ENCODE measurements at places on chromosomes 2 and 18. TPM values are rescaled to one million over a fixed set of nuclear protein-coding genes. Genes with fewer than 3 reads are reported as not detected.
A peak's percentile ranks its signal among the peaks of the same experiment; 100 is the strongest.

GRCh38 chr2:20652141-20652540 is 1.2 kb upstream of the HS1BP3 start:
- H3K27me3 ChIP-seq, result peaks cover 21% of the 10 kb centered on the region
- H3K27ac ChIP-seq, result no peak overlapping the region
- peak overlapping the region; percentile 86 for H3K4me3 ChIP-seq
- peaks cover 45% of the 10 kb centered on the region for H3K4me1 ChIP-seq
- peaks cover 17% of the 10 kb centered on the region for H3K36me3 ChIP-seq
- DNase-seq, result no peak

DNA sequence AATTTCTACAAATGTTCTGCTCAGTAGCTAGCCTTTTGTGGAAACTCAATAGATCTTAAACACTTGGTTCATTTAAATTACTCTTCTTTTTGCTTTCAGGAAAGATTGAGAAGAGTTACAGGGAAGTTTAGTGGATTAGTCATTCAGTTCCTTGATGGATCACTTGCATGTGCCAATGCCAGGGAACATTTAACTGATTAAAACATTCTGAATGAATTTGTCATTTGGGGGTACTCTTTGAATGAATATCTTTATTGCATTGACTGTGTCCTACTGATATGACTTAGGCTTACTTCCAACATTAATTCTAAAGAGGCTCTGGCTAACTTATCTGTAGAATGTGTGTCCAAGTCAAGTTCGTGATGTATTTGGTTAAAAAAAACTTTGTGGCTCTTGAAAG is 199.8 kb downstream of the PLCL1 start:
- no peaks in the 10 kb centered on the region for H3K4me1 ChIP-seq
- H3K36me3 ChIP-seq, result no peaks in the 10 kb centered on the region
- H3K4me3 ChIP-seq, result no peak overlapping the region
- no peaks in the 10 kb centered on the region for H3K27me3 ChIP-seq
- H3K27ac ChIP-seq, result no peak overlapping the region
- DNase-seq, result no peak

- peak overlapping the region; percentile 14 for H3K27ac ChIP-seq
- H3K27me3 ChIP-seq, result no peaks in the 10 kb centered on the region
- no peaks in the 10 kb centered on the region for H3K36me3 ChIP-seq
- H3K4me1 ChIP-seq, result peaks cover 14% of the 10 kb centered on the region
Measured at GRCh38 chr2:122100756-122101155, 345.3 kb downstream of the TSN start.

- H3K36me3 ChIP-seq, result no peaks in the 10 kb centered on the region
- DNase-seq, result no peak
- peaks cover 1% of the 10 kb centered on the region for H3K27me3 ChIP-seq
- peaks cover 5% of the 10 kb centered on the region for H3K4me1 ChIP-seq
Measured at GRCh38 chr2:54047091-54047490, 68.3 kb upstream of the ACYP2 start.

DNA sequence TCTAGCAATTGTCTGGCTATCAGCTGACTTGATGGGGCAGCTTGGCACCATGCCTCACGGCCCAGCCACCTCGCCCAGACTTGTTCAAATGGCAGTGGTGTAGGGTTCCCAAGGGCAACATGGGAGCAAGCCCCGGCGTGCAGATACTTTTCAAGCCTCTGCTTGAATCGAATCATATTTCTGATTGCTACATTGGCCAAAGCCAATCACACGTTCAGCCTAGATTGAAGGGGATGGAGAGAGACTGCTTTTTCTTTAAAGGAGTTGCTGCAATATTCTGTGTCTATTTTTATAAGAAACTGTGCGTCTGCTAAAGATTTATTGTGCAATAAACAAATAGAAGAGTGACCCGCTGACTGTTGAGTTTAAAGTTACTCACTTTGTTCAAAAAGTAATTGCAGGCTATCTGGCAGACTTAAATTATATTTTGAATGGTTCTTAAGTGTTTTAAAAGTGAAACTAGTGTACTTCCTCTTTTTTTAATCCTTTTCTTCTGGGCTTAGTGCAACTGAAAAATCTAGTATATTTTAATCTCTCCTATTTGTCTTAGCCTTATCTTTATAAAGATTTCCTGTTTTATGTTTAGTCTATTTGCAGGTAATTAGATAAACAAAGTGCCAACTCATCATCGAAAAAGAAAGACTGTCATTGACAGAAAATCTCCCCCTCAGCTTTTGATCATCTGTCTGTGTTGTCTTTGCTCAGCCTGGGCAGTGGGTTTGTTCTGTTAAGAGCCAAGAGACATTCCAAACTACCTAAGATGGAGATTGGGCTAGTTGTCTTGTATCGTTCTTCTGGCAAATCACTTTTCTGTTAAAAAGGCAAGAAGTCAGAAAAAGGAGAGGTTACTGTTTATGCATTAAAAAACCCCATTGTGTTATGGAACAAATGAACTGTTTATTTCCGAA is 156.1 kb downstream of the TPGS2 start:
- no peak overlapping the region for H3K4me3 ChIP-seq
- H3K27ac ChIP-seq, result no peak overlapping the region
- DNase-seq, result no peak
- no peaks in the 10 kb centered on the region for H3K36me3 ChIP-seq
- H3K4me1 ChIP-seq, result no peaks in the 10 kb centered on the region

DNA sequence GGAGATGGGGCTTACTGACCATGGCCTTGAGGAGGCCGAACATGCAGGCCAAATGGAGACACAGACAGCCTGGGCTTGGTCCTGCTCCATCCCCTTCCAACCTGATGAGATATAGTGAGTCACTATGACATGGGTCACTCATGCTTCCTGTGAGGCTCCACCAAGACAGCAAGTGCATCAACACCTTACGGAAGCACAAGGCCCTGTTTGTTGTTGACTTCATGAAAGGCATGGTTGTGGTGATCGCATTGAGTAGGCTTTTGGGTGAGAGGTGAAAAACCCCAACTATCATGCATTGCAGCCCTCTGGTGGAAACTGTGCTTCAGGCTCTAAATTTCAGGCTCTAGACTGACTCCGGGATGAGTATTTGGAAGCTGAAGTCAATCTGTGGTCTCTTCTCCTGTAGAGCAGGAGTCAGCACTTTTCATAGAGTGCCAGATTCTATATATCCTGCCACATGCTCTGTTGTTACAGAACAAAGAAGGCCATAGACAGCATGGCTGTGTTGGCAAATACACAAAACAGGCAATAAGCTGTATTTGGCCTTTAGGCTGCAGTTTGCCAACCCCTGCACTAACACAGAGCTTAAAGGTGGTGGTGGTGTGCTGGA is 10.1 kb downstream of the IL37 start:
- H3K4me3 ChIP-seq, result no peak overlapping the region
- peaks cover 2% of the 10 kb centered on the region for H3K27me3 ChIP-seq
- peaks cover 4% of the 10 kb centered on the region for H3K36me3 ChIP-seq
- no peak for DNase-seq
- no peak overlapping the region for H3K27ac ChIP-seq

GRCh38 chr2:64015898-64016297 is 3.3 kb downstream of the VPS54 start:
- peaks cover 14% of the 10 kb centered on the region for H3K27me3 ChIP-seq
- peaks cover 10% of the 10 kb centered on the region for H3K36me3 ChIP-seq
- H3K4me1 ChIP-seq, result peaks cover 29% of the 10 kb centered on the region
- H3K4me3 ChIP-seq, result no peak overlapping the region
- no peak for DNase-seq

- H3K4me3 ChIP-seq, result no peak overlapping the region
- H3K27ac ChIP-seq, result no peak overlapping the region
- H3K36me3 ChIP-seq, result no peaks in the 10 kb centered on the region
- peaks cover 2% of the 10 kb centered on the region for H3K27me3 ChIP-seq
- DNase-seq, result no peak
- peaks cover 4% of the 10 kb centered on the region for H3K4me1 ChIP-seq
Measured at GRCh38 chr2:97851172-97851571, 137.8 kb downstream of the ZAP70 start.

DNA sequence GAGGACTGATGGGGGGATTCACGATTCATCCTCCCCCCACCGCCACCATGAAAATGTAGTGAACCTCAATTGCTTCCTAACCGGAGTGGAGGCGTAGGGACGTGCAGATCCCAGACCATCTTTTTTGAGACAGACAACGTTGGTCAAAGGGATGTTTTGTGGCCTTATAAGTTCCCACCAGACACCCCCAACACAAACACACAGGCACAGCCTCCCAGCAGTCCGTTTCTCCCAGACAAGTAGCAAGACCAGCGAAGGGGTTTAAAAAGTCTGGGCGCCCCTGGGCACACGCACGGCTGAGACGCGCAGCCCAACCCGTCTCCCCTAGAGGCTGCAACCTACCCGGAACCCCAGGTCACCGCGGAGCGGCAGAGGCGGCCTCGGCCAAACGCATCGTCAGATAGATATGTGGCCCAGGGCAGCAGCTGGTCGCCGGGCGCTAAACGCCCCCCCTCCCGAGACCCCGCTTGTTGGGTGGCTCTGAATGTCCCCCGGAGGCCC is 1.3 kb downstream of the GBX2 start:
- DNase-seq, result no peak
- H3K27ac ChIP-seq, result no peak overlapping the region
- H3K36me3 ChIP-seq, result peaks cover 7% of the 10 kb centered on the region
- peaks cover 36% of the 10 kb centered on the region for H3K4me1 ChIP-seq
- peak overlapping the region; percentile 88 for H3K4me3 ChIP-seq
- H3K27me3 ChIP-seq, result peaks cover 45% of the 10 kb centered on the region

GRCh38 chr2:17271416-17271815 is 246.8 kb downstream of the RAD51AP2 start:
- peaks cover 38% of the 10 kb centered on the region for H3K4me1 ChIP-seq
- H3K4me3 ChIP-seq, result peak overlapping the region; percentile 70
- DNase-seq, result no peak
- H3K27me3 ChIP-seq, result no peaks in the 10 kb centered on the region
- H3K27ac ChIP-seq, result peak overlapping the region; percentile 89

- DNase-seq, result no peak
- H3K36me3 ChIP-seq, result no peaks in the 10 kb centered on the region
- H3K4me3 ChIP-seq, result no peak overlapping the region
- no peaks in the 10 kb centered on the region for H3K27me3 ChIP-seq
- peaks cover 2% of the 10 kb centered on the region for H3K4me1 ChIP-seq
Measured at GRCh38 chr18:3605954-3606443, 156.0 kb downstream of the TGIF1 start.

DNA sequence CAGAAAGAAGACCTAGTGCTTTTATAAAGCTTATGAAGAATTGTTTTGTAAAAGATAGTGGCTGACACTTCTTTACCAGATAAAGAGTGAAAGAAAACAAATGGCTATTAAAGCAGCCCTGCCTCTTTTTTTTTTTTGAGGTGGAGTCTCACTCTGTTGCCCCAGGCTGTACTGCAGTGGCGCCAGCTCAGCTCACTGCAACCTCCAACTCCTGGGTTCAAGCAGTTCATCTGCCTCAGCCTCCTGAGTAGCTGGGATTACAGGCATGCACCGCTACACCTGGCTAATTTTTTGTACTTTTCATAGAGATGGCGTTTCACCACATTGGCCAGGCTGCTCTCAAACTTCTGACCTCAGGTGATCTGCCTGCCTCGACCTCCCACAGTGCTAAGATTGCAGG is 12.9 kb downstream of the ARPC2 start:
- H3K27me3 ChIP-seq, result no peaks in the 10 kb centered on the region
- H3K36me3 ChIP-seq, result peaks cover 63% of the 10 kb centered on the region
- H3K27ac ChIP-seq, result no peak overlapping the region
- peaks cover 8% of the 10 kb centered on the region for H3K4me1 ChIP-seq
- H3K4me3 ChIP-seq, result no peak overlapping the region
- DNase-seq, result no peak

DNA sequence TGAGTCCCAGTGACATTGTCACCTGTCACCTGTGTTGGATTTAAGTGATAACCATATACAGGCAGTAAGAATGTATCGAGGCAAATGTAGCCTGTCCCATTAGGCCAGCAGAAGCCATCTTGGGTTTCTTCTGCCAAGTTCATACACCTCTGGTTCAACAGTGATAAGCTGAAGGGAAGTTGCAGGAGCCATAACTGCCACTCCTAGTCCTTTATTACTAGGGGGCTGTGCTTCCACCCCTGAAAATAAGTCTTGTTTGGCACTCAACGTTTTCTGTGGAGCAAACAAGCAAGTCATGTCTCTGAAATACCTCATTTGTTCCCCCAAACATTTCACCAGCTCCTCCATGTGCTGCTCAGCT is 58.1 kb upstream of the ALPP start:
- peaks cover 29% of the 10 kb centered on the region for H3K4me1 ChIP-seq
- H3K27ac ChIP-seq, result no peak overlapping the region
- H3K27me3 ChIP-seq, result peaks cover 8% of the 10 kb centered on the region
- no peak overlapping the region for H3K4me3 ChIP-seq

DNA sequence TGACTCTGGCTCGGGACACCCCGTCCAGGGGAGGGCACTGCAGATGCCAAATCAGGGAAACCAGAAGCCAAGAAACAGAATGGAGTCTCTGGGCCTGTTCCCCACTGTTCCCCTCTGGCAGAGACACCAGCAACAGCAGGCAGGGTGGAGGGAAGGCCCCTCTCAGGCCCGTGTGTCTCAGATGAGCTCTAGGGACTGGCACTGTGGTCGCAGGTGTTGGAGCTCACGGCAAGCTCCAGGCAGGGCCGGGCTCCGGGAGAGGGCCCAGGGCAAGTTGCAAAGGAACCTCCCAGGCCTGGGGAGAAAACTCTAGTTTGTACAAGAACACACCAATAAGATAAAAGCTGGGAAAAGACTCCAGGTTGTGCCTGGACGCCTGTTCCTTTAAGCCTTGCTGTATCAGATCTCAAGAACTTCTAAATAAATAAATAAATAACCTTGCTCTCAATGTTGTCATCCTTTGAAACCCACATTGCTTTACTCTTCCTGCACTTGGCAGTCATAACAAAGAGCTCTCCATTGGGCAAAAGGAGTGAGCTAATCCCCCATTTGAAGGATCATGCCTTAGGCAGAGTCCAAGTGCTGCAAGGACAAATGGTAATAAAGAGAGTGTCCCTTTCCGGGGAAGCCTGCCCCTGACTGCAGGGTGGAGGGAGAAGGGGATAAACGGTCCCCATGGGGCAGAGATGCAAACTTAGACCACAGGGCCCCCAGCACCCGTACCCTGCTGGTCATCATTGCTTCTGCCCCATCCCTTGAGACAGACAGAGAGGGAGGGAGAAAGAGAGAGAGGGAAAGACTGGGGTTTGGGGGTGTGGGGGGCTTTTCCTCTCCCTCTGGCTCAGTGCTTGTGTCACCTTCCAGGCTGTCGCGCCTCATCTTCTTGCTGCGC is 33.3 kb downstream of the CNGA3 start:
- H3K27me3 ChIP-seq, result peaks cover 5% of the 10 kb centered on the region
- no peak overlapping the region for H3K27ac ChIP-seq
- no peaks in the 10 kb centered on the region for H3K36me3 ChIP-seq
- H3K4me1 ChIP-seq, result peaks cover 45% of the 10 kb centered on the region
- no peak for DNase-seq
- no peak overlapping the region for H3K4me3 ChIP-seq

- peaks cover 14% of the 10 kb centered on the region for H3K27me3 ChIP-seq
- H3K4me1 ChIP-seq, result peaks cover 17% of the 10 kb centered on the region
- peaks cover 39% of the 10 kb centered on the region for H3K36me3 ChIP-seq
- no peak overlapping the region for H3K4me3 ChIP-seq
- H3K27ac ChIP-seq, result no peak overlapping the region
Measured at GRCh38 chr2:237633061-237633561, 5.7 kb downstream of the LRRFIP1 start.

GRCh38 chr2:105997711-105998110 is 196.4 kb downstream of the UXS1 start:
- no peak for DNase-seq
- H3K4me1 ChIP-seq, result no peaks in the 10 kb centered on the region
- H3K27me3 ChIP-seq, result no peaks in the 10 kb centered on the region
- H3K4me3 ChIP-seq, result no peak overlapping the region
- peaks cover 9% of the 10 kb centered on the region for H3K36me3 ChIP-seq

KDM3A gene
- total RNA-seq, result 63.9 TPM

CXCR1 gene
- not detected for total RNA-seq

ABCG8 gene
- not detected for total RNA-seq

CD207 gene
- total RNA-seq, result 0.74 TPM

ERICH2 gene
- 1.6 TPM for total RNA-seq

C2orf72 gene
- total RNA-seq, result 5.4 TPM

C2orf80 gene
- not detected for total RNA-seq

DTNA gene
- total RNA-seq, result 17.9 TPM

POU3F3 gene
- not detected for total RNA-seq

ST3GAL5 gene
- 49.8 TPM for total RNA-seq

Measured in endothelial cell (in vitro differentiated cells).